ENCODE measurements at places on chromosomes 7 and 10.

GRCh38 chr7:100369105-100369504 lies 4.2 kb upstream of the PILRA start:
- DNase-seq, result peak; percentile 79

DNA sequence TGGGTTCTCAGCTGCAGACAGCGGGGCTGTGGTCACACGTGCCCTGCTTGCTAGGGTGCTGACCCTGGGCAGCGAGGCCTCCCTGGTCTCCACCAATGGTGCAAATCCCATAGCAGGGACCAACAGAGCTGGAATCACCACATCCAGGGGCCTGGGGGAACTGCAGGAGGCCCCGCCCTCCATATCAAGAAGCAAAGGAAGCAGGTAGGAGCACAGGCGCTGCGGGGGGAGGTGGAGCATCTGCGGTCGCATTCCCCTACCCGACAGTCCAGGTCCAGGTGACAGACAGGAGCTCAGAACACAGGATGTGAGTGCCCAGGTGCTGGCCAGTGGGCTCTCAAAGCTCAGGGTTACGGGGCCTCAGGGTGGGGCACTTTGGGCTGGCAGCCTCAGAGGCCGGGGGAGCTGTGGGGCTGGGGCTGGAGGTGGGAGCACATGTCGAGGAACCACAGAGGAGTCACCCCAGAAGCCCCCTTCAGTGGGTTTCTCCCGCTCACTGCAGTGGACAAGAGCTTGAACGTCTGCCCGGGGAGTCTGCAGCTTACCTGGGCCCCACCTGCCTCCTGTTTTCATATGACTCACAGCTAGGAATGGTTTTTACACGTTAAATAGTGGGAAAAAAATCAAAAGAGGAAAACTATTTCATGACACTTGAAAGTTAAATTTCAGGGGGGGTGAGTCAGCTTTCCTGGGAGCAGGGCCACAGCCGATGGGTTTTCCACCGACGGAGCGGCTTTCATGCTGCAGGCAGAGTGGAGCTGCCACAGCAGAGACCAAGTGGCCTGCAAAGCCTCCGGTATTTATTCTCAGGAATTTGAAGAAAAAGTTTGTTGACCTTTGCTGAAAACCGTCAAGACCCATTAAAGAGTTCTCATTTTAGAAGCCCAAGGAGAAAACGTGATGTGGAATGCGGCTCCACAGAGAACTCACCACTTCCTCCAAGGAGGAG lies 148.7 kb upstream of the PPP2R2D start:
- DNase-seq, result no peak

DNA sequence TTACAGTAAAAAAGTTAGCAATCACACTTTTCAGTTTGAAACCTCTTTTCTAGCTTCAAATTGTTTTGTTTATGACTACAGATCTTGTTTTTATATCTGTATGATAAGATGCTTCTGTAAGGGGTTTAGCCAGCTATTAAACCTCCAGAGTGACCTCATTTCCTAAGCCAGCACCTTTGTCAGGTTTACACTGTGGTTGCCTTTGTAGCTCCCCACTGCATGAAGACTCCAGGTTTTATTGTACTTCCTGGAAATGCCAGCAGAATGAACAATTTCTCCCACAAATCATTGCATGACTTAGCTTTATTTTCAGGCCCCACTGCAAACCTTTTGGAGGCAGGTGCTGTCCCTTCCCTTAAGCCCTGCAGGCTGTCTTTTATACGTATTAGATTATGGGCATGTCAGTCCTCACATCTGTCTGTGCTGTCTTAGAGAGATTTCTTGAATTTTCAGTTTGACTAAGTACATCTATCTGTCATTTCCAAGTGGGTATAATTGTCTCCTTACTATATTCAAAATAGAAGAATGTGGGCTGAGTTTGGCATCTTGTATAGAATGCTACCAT lies 8.2 kb upstream of the AGR3 start:
- DNase-seq, result no peak

DNA sequence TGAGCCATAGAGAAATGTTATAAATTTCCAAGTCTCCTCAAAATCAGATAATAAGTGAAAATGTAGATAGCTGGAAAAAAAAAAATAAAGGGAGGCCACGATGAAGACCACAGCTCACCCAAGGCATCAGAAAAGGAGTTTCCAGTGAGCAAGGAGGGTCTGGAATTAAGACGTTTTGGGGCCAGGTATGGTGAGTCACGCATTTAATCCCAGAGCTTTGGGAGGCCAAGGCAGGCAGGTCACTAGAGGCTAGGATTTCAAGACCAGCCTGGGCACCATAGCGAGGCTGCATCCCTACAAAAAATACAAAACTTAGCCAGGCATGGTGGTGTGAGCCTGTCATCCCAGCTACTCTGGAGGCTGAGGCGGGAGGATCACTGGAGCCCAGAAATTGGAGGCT lies 65.5 kb downstream of the ASB13 start:
- DNase-seq, result no peak

- no peak for DNase-seq
These were observed 172.3 kb downstream of the AKR1D1 start for GRCh38 chr7:138248609-138249008.

DNA sequence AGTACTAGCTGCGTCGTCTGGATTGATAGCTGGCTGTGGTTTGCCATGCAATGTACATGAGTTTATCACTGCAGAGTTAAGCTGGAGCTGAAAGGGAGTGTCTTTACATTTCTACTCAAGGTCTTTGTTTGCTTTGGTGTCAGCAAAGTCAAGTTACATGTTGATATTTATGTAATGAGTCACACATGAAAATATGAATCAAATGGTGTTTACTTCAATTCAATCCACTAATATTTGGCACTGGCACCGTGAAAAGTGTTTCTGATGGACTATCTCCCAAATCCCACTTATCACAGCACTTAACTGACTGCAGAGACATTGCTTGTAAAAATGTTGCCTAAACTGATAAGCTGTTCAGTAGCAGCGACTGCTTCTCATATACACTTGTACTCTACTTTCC lies 395.9 kb downstream of the TFEC start:
- no peak for DNase-seq

DNA sequence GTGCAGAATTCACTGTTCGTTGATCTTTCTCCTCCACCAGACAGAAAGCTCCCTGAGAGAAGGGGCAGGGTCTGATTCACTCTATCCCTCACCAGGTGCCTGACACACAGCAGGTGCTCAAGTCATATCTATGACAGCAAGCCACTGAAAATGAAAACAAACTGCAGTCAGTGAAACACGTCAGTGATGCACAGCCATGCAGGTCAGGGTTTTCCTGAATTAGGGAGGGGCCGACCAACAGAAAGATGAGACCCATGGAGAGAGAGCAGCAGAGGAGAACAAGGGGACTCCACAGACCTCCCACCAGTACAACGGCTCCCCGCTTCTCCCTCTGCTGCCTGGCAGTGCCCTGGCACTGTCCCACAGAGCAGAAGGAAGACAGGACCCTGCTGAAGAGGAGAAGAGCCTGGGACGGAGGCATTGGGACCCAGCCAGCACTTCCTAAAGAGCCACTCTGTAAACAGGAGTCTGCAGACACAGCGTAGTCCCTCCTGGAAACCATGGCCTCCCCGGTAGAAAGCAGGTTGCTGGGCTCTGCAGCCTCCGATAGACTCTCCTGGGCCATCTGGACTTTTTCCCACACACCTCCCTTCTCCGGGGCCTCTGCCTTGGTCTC lies 50.3 kb downstream of the FAM53B start:
- no peak for DNase-seq

GRCh38 chr7:116218747-116219146 lies 8.4 kb downstream of the TES start:
- no peak for DNase-seq

Measured in SIG-M5 (cell line).